Activated CD4-positive, alpha-beta T cell treated with anti-CD3 and anti-CD28 coated beads, Interleukin-2, amount 50 U/mL, for 1 hour (primary cell): ENCODE measurements at places on chromosomes 1 and 21.

DNA sequence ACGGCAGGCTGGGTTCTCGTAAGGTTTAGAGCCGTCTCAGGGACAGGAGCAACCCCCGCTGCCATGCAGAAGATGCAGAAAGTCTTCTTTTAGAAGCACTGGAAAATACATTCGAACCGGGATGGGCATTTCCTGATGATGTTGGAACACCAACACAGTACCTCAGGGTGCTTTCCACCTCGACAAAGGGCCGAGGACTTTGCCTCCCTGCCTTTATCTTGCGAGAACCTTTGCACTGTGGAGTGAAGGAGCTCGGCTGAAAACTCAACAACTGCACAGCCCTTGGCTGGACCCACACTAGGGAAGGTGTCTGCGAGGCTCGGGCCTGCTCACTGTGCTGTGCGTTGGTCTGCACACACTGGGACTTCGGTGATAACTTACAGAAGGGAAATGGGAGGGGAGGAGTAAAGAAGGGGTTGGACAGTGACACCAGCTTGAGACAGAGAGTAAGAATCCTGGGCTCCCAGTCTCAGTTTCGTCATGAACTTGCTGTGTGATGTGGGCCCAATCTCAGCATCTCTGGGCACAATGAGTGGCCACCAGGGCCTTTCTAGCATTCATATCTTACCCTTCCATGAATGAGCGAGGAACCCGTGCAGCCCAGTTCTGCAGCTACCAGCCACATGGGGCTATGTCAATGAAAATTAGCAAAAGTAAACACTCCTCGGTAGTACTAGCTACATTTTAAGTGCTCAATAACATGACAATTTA, 18.2 kb downstream of the RCAN1 start:
- DNase-seq, result no peak

DNA sequence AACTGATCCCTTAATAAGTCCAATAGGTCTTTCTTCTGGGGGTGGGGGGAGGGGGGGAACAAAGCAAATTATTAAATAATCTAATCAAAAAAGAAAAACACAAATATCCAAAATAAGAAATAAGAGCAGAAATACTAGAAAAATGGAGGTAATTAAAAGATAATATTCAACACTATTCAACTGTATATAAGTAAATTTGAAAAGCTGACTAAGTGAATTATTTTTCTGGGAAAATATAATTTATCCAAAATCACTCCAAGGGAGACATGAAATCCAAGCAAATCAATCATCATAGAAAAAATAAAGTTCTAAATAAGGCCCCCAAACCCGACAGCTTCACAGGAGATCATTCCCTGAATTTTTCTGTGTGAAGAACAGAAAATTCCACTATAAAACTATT, 18.8 kb downstream of the VPS26C start:
- no peak for DNase-seq

DNA sequence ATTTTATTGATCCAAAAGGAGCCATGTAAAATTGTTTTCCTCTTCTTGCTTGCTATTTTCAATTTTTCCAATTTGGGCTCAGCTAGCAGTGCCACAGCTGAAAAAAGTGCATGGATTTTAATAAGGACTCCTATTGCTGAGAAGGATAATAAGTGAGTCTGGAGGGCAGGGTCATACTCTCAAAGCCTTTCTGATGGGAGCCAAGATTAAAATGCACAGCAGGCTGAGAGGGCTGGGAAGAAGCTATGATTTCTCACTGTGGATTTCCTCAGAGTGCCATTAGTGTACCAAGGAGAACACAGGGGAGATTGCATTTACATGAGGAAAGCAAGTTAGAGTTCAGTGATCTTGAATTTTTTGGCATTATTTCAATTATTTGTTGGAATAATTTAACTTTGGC, 261.3 kb downstream of the ST6GALNAC3 start:
- no peak for DNase-seq

DNA sequence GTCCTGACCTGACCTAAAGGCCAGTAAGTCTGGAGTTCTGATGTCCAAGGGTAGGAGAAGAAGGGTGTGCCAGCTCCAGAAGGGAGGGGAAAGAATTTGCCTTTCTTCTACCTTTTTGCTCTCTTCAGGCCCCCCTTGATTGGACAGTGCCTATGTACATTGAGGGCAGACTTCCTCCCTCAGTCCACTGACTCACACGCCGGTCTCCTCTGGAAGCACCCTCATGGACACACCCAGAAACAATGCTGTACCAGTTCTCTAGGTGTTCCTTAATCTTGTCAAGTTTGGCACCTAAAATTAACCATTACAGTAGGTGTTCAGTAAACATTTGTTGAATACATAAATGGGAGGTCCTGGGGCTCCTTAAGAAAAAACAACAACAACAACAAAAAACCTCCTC, 51.0 kb upstream of the POU2F1 start:
- DNase-seq, result no peak

- DNase-seq, result no peak
These were observed 17.7 kb downstream of the IVL start for GRCh38 chr1:152926091-152926490.

GRCh38 chr1:197908716-197909220, 6.3 kb downstream of the C1orf53 start:
- no peak for DNase-seq
